RWPE1 (cell line): ENCODE measurements at places on chromosomes 2 and 18.

GRCh38 chr2:17318013-17318412 is 200.2 kb downstream of the RAD51AP2 start:
- DNase-seq, result no peak

- no peak for DNase-seq
These were observed 70.2 kb downstream of the CDH19 start for GRCh38 chr18:66533693-66534092.

DNA sequence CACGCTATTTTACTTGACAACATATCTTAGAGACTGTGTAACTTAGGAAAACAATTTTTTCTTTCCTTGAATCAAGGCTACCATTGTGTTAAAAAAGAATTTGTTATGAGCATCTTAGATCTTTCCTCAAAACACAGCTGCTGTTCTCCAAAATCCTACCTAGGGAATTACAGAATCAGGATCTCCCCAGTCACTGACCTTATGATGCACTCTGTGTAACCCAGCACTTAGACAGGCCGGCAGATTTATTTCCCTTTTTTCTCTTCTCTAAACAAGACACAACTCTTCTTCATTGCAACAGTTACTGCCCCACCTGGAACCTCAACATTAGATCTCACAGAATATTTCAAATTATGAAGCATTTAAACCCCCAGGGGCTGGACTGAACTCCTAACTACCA is 13.5 kb upstream of the C2orf15 start:
- no peak for DNase-seq

DNA sequence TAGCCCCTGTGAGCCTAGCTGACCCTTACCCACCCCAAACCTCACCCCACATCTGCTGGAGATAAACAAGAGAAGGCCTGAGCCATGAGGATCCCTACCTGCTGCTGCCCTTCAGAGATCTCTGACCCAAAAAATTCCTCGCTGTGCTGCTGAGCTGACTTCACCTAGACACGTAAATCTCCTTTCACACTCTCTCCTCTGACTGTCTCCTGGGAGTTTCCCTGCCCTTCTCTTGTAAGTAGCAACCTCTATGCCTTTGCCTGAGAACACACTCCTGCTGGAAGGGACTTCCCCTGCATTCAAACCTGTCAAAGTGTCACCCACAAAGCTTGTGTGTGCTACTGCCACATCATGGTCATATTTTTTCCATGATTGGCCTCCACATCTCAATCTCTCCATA is 134.2 kb upstream of the NOL4 start:
- no peak for DNase-seq

- DNase-seq, result peak; percentile 31
These were observed 36.7 kb upstream of the FOXI3 start for GRCh38 chr2:88489181-88489580.

- DNase-seq, result no peak
These were observed 396.2 kb downstream of the ARHGAP15 start for GRCh38 chr2:143525402-143525860.

- DNase-seq, result peak; percentile 57
These were observed 212.7 kb upstream of the SLC14A2 start for GRCh38 chr18:45402485-45403056.

GRCh38 chr2:130799295-130799694 is 37.4 kb upstream of the ARHGEF4 start:
- no peak for DNase-seq

GRCh38 chr2:66692521-66693054 is 257.7 kb downstream of the MEIS1 start:
- no peak for DNase-seq

DNA sequence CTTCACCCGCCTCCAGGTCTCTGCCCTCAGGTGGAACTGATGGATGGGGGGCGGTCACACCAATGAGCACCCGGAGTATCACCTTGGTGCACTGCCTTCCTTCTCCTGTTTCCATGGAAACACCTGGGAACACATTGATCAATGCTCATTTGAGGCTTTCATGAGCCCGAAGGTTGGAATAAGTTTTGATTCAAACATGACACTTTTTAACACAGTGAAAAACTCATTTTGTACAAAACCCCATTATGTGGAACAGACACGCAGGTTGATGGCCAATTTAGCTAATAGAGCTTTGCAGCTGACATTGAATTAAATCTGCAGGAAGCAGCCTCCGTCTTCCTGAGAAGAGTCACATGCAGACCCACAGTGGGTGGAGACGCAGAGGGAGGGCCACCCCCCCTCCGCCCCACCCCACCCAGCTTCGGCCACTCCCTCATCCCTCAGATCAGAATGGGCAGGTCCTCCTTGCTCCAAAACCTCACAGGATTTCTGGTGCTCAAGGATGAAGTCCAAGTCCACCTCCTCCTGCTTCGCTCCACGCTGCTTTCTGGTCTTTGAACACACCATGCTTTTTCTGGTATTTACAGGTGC is 96.0 kb upstream of the MYCN start:
- no peak for DNase-seq

DNA sequence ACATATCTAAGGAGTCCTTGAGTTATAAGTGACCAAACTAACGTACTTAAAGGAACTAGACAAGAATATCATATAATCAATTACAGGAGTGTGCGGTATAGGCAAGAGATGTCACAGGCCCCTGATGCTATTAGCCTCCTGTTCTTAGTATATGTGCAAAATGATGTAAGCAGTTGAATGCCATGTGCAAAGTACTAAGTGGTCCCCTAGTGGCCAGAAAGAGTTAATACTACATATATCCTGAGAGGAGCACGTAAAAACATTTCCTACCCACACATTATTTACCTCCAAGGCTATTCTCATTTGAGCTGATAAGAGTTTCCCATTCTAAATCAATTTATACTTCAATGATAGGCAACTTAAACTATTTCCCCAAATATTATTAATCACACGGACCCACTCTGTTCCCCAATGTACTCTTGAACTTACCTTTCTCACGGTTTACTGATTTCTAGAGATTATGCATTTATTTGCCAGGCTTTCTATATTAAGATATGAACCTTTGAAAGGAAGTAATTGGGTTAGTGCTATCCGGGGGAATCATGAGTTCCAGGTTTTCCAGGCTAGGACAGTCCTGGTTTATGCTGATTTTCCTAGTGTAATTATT is 158.0 kb upstream of the KLHL14 start:
- DNase-seq, result peak; percentile 8

GRCh38 chr2:199819746-199820145 is 31.2 kb downstream of the FTCDNL1 start:
- no peak for DNase-seq

DNA sequence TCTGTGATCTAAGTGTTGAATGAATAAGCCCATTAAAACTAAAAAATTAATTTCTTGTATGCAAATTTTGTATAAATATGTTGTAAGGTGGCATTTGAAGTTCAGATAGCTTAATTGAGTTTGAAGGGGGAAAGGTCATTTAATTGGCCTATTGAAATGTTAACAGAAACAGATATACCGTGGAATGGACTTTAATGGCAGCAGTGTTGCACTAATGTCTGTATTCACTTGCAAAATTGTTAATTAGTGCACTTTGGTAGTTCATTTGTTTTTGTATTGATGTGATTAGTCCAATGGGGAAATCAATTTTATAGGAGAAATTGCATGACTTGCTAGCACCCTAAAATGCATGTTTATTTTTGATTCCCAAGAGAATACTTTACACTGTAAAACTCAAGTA is 41.8 kb upstream of the OTX1 start:
- no peak for DNase-seq

- peak; percentile 37 for DNase-seq
These were observed 227.9 kb downstream of the GBX2 start for GRCh38 chr2:235940330-235940729.

- no peak for DNase-seq
These were observed 122.6 kb upstream of the PPP1CB start for GRCh38 chr2:28628987-28629386.
